ENCODE measurements at places on chromosomes 5 and 9. TPM values are rescaled to one million over a fixed set of nuclear protein-coding genes. Genes with fewer than 3 reads are reported as not detected.

- DNase-seq: no peak
Observed at GRCh38 chr9:28770226-28770625, 1196.9 kb upstream of the C9orf72 start.

DNA sequence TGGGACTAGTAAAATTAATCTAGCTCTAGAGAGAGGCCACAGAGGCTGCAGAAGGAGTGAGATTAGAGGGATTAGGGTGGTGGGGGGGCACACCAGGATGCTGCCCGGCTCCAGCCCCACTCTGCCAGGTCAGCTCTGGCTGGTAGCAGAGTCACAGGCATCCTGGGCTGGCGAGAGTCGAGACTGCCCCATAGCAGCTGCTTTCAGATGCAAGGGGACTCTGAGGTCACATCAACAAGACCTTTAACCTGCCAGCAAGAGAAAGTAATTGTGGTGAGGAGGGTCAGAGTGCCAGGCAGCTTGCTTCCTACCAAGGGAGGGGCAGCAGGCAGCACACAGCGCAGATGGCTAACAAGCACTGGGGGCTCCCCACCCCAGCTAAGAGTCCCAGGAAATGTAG, 7.5 kb downstream of the EPB41L4B start:
- DNase-seq: no peak

DNA sequence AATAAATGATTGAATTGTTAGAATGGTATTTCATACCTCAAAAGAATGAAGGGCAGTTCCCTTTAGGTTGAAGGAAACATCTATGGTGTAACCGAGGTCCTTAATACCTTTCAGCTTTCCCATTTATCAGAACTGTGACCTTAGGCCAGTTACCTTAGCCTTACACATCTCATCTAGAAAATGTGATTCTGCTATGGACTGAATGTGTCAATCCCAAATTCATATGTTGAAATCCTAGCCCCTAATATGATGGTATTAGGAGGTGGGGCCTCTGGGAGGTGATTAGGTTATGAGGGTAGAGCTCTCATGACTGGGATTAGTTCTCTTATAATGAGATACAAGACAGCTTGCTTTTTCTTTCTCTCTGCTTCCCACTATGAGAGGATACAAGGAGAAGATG, 441.9 kb downstream of the PLK2 start:
- no peak for DNase-seq

DNA sequence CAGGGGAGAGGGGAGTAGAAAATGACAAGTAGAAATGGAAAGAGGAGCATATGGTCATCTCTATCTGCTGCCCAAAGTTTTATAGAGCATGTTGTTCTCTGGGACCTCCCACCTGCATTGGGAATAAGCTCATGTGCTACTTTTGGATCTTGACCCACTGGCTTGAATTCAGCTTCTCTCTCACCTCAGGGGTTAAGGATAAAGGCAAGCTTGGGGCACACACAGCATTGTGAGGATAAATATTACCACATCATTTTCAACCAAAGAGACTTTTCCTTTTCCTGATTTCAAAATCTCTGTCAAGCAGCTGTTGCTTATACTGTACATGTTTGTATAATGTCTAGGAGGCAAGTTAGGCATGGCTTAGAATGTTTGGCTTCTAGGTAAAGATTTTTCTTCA, 16.6 kb downstream of the ATP10B start:
- DNase-seq: no peak

- DNase-seq: no peak
Observed at GRCh38 chr9:107188376-107188775, 94.7 kb upstream of the RAD23B start.

DNA sequence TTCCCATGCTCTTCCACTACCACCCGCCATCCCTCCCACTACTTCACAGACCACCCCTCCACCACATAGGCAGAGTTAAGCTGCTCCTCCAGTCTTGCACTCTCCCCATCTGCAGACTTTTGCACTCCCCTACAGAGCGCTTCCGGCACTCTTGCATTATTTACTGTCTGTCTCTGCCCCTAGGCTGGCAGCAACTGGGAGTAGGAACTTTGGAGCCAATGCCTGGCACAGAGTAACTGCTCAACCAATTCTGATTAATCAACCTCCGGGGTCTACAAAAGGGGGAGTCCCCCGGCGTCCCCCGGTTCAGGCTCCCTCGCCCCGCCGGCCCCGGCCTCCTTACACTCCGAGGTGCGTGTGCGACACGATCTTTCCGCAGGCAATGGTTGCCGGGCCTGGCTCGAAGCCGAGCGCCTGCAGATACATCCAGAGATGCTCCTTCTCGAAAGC, 498 bp downstream of the HAUS6 start:
- DNase-seq: peak; percentile 71

- no peak for DNase-seq
Observed at GRCh38 chr5:164184158-164184557, 678.7 kb downstream of the MAT2B start.

DNA sequence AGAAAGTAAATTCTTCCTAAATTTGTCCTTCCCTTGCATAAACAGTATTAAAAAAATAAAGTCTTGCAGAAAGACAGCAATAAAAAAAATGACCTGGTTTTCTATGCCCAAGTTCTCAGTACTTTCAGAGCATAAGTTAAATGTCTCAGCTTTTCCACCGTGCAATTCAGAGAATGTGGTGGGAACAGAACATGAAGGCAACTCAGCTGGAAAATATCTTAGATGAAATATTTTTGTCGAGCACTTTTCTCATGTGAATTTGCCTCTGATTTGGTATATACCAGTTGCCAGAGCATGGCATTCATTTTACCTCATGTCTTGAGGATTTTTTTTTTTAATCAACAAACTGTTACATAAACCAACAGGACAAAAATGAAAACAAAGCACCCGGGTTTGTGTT, 176.1 kb downstream of the CETN3 start:
- DNase-seq: no peak

- no peak for DNase-seq
Observed at GRCh38 chr5:176929654-176930053, 30.5 kb upstream of the HK3 start.

DNA sequence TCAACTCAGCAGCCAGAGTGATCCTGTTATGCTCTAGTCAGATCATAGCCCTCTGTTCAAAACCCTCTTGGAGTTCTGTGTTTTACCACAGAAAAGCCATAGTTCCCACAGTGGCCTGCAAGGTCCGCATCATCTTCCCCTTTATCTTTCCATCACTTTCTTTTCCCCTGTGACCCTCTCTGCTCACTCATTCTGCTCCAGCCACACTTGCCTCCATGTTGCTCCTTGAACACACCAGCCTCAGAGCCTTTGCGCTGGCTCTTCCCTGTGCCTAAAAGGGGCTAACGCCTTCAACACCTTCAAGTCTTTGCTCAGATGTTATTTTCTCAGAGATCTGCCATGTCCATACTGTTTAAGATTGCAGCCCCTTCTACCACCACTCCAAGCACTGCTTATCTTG, 26.3 kb downstream of the CSF2 start:
- no peak for DNase-seq

- no peak for DNase-seq
Observed at GRCh38 chr5:173235499-173236394, 741 bp upstream of the NKX2-5 start.

DNA sequence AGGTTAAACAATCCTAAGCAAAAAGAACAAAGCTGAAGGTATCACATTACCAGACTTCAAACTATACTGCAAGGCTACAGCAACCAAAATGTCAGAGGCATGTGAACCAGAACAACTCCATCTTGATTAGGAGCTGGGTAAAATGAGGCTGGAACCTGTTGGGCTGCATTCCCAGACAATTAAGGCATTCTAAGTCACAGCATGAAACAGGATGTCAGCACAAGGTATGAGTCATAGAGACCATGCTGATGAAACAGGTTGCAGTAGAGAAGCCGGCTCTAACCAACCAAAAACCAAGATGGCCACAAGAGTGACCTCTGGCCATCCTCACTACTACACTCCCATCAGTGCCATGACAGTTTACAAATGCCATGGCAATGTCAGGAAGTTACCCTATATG, 252.0 kb downstream of the RASEF start:
- no peak for DNase-seq

GRCh38 chr9:100689635-100690034, 111.8 kb downstream of the CAVIN4 start:
- no peak for DNase-seq

GRCh38 chr5:388266-389196, 54.4 kb upstream of the EXOC3 start:
- DNase-seq: peak; percentile 54

The ACTBL2 gene
- total RNA-seq: not detected

The ROR2 gene
- total RNA-seq: 5.5 TPM

The CNTNAP3 gene
- 5.2 TPM for total RNA-seq

The FABP6 gene
- not detected for total RNA-seq

The TTLL11 gene
- 10.7 TPM for total RNA-seq

The PDE8B gene
- 4.9 TPM for total RNA-seq
